Kidney (tissue), 22 donors: ENCODE measurements at places on chromosomes 12 and 14. TPM values are rescaled to one million over a fixed set of nuclear protein-coding genes. Genes with fewer than 3 reads are reported as not detected.

- H3K27ac ChIP-seq: no peak overlapping the region
- no peak overlapping the region for H3K4me3 ChIP-seq
- H3K4me1 ChIP-seq: no peaks in the 10 kb centered on the region
Measured at GRCh38 chr14:93720076-93720815, 68.0 kb downstream of the PRIMA1 start.

- H3K27ac ChIP-seq: no peak overlapping the region
- H3K4me1 ChIP-seq: no peaks in the 10 kb centered on the region
- no peaks in the 10 kb centered on the region for H3K36me3 ChIP-seq
Measured at GRCh38 chr12:128069359-128069997, 197.5 kb upstream of the TMEM132C start.

DNA sequence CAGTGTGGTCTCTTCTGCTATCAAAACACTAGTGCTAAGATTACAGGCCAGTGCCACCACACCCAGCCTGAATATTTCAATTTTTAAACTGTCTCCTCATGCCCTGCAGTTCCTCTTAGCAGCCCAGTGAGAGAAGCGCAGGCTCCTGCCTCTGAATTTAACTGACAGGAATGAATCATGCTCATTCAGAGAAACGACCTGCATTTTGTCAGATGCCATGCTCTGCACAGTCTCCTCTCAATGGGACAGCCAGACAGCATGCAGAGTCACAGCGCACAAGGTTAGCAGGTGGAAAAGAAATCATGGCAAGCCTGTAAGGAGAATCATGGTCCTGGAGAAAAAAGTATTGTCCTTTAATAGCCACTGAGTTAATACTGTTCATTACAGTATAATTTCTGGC lies 691.0 kb upstream of the SEL1L start:
- no peaks in the 10 kb centered on the region for H3K4me1 ChIP-seq
- H3K27ac ChIP-seq: no peak overlapping the region
- no peak for DNase-seq
- H3K4me3 ChIP-seq: no peak overlapping the region

SAMD15 gene
- total RNA-seq: 6.2 TPM

- H3K4me3 ChIP-seq: no peak overlapping the region
- H3K4me1 ChIP-seq: no peaks in the 10 kb centered on the region
- H3K27ac ChIP-seq: no peak overlapping the region
- DNase-seq: no peak
Measured at GRCh38 chr14:65438266-65438933, 25.9 kb downstream of the FUT8 start.

NELL2 gene
- total RNA-seq: 3.3 TPM

IFNG-AS1 gene
- 0.85 TPM for total RNA-seq

- H3K4me1 ChIP-seq: no peaks in the 10 kb centered on the region
- no peaks in the 10 kb centered on the region for H3K27me3 ChIP-seq
- DNase-seq: no peak
- H3K36me3 ChIP-seq: no peaks in the 10 kb centered on the region
Measured at GRCh38 chr12:129483111-129483893, 420.5 kb downstream of the TMEM132D start.
